ENCODE measurements at places on chromosomes 1 and 21.

DNA sequence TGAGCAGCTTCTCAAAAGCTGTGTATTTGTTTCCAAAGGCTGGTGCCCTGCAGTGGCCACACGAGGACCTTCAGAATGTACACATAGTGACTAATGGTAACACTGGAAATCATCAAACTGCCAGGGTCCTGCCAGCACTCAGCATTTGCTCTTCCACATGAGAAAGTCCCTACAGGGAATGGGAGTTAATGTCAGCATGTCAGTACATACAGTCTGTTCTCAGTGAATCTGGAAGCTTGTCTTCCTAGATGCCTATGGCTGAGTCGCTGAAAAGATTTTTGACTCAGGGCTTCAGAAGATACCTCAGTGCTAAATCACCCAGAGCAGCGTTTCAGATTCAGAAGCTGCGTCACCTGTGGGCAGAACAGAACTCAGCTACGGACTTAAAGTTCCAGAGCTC lies 108.2 kb downstream of the CDC7 start:
- DNase-seq, result no peak

- peak; percentile 52 for DNase-seq
These were observed 86.5 kb upstream of the KCNJ15 start for GRCh38 chr21:38170283-38170682.

GRCh38 chr1:51189421-51190073 lies 46.5 kb upstream of the RNF11 start:
- DNase-seq, result peak; percentile 69

- peak; percentile 20 for DNase-seq
These were observed 36.5 kb upstream of the GPR157 start for GRCh38 chr1:9165396-9165795.

- DNase-seq, result no peak
These were observed 462.3 kb downstream of the OMA1 start for GRCh38 chr1:58084266-58084665.

- no peak for DNase-seq
These were observed 65.2 kb downstream of the PUM1 start for GRCh38 chr1:31000301-31000700.

- no peak for DNase-seq
These were observed 61.8 kb upstream of the CD1D start for GRCh38 chr1:158118713-158119402.

DNA sequence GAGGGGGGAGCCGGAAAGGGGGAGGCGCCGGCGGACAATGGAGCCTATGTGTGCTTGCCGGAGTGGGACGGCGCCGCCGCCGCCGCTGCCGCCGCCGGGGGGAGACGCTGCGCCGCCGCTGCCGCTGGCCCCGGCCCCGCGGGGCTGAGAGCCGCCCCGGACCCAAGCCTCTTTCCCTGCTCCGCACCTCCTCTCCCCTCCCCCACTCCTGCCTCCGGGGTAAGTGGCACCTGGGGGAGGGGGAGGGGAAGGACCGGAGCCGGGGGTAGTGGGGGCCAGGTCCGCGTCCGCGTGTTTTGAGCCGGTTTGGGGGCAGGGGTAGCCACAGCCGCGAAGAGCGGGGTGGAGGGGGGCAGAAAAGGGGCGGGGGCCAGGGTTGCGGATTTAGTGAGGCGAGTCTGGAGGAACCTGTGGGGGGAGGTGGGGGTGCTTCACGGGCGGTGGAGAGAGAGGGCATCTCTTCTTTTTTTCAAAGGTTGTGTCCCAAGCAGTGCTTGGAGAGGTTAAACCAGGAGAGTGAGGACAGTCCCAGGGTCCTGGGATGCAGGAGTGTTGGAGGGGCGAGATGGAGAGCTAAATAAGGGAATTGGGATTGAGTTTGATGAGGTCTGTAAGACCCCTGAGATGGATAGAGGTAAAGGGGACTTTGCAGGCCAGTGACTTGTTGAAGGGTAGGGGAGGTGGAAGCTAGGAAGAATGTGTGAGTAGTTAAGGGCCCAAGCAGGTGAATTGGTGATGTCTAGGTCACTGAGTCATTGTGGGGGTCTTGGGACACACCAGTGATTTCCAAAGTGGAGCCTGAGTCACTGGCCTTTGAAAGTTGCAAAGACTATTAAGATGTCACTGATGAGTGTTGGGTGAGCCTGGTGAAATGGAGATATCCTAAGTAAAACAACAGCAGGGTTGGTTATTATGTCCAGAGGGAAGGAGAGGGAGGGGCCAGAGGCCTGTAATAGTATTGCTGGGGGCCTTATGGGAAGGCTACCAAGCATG lies 59.1 kb downstream of the BCL9 start:
- no peak for DNase-seq

- DNase-seq, result peak; percentile 24
These were observed 508 bp downstream of the RAVER2 start for GRCh38 chr1:64745181-64745985.

DNA sequence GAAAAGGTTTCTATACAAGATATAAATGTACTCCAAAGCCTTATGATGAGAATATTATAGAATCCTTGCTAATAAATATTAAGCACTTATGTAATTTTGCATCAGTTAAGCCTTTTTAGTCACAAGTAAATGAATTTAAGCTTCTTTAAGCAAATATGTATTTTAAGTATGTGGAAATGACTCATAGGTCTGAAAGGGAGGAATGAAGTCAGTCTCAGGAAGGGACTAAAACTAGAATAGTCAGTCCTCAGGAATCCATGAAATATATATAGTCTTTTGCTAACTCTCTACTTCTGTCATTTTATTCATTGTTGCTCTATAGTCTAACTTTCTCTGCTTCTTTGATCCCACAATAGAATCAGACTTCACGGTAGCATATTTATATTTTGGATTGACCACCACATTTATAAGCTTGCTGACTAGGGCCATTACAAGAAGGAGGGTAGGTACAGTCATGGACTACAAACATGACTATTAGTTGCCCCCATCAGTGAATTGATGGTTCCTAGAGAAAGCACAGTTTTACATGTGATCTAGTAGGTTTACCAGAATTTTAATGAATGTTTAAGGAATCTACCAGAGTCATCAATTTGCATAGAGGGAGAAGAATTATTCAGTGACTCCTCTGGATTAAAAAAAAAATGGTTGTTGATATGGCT lies 20.2 kb upstream of the RABGGTB start:
- no peak for DNase-seq

Measured in Calu3 (cell line).